NCI-H1092 (cell line): ENCODE measurements at places on chromosomes 7 and 10.

GRCh38 chr7:48094861-48095293, 5.8 kb downstream of the UPP1 start:
- DNase-seq: no peak

GRCh38 chr7:5396999-5397663, 26.5 kb downstream of the TNRC18 start:
- no peak for DNase-seq

DNA sequence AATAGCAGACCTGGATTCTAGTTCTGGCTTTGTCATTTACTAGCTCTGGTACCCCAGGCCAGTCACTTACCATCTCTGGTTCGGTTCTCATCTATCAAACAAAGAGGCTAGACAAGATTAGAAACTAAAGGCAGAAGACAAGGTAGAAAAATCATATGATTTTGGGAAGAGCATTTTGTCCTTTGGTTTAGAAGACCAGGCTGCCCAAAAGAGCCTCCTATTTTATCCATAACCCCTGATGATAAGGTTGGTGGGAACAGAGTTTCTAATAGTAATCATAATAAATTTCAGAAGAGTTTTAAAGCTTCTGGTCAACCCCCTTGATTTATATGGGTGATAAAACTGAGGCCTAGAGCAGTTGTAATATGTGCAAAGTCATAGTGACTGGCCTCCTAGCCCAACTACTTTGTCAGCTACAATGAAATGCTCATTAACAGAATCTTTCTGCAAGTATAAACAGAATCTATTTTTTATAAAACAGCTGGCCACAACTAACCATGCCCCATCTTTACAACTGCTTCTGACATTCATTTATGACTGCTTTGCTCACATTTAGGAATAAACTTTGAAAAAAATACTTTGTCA, 23.4 kb downstream of the COX15 start:
- DNase-seq: no peak

GRCh38 chr10:110378006-110378405, 73.3 kb upstream of the SMNDC1 start:
- DNase-seq: no peak

GRCh38 chr10:93568105-93568390, 1.6 kb downstream of the FFAR4 start:
- DNase-seq: no peak

DNA sequence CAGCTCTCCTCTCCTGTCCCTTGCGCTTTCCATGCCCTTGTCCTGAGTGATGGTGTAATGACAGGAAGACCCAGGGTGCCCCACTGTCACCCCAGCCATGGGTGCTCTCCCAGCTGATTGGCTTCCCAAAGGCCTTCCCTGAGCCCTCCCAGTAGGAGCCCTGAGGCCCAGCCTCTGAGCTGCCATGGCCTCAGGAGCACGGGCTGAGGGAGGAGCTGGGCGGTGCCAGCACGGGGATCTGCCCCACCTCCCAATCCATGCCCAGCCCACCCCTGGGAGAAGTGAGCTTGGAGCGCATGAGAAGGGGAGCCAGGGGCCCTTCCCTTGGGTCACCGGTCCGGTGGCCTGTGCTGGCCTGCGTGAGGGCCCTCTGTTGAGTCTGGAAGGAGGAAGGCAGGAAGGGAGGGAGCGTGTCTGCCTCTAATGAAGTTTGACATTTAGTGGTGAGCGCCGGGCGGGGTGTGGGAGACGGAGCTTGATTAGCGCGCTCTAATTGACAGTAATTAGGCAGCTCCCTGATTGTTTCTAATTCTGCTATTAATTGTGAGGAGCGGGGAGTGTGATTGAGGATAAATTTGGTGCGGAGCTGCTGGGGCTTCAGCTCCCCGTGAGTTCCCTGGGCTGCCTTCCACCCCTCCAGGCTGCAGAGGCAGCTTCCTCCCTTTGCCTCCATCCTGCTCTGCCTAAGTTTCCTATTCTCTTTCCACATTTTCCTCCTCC, 28.3 kb downstream of the GBX1 start:
- DNase-seq: no peak

GRCh38 chr10:17648243-17649035, 4.5 kb downstream of the STAM start:
- DNase-seq: no peak

DNA sequence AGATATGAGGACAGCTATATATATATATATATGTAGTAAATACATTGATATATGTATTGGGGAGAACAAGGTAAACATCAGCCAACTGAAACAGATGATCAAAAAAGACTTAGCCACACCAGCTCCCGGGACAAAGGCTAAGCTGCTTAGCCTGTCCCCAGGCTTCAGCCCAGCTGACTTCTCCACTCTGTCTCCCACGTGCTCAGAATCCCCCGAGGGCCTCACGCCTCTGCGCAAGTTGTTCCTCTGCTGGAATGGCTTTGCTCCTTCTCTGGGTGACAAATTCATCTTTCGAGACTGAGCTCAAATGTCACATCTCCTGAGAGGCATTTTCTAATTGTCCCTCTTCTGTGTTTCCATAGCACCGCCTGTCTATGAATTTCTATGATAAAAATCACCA, 8.6 kb upstream of the INSIG1 start:
- DNase-seq: no peak

GRCh38 chr7:22445853-22446252, 54.1 kb downstream of the STEAP1B start:
- no peak for DNase-seq

DNA sequence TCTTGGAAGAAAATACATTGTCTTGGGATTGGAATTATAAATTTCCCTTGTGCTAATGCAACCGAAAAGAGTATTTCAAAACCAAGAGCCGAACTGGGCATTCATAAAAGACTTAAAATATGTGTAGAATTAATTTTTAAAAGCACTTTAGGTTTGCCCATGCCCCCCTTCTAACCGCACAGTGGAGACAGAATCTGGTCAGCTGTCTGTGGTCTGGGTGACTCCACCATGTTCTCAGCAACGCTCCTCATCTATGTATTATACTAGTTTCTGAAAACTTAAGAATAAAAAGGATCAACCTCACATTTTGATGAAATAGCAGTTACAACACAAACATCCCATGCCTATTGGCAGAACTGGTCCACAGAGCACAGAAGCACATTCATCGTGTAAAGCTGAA, 192.6 kb upstream of the C7orf33 start:
- DNase-seq: no peak

DNA sequence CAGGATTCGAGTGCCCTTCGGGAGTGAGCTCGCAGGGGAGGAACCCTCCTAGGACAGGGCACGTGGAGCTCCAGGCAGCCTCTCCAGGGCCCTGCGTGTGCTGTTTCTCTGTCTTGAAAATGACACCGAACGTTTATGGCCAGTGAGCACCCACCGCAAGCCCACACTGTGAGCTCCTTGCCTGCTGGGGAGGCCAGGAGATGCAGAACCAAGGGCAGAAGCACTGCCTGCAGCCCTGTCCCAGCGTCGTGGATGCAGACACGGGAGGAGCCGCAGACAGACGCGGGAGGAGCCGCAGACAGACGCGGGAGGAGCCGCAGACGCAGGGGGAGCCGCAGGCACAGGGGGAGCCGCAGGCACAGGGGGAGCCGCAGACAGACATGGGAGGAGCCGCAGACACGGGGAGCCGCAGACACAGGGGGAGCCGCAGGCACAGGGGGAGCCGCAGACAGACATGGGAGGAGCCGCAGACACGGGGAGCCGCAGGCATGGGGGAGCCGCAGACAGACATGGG, 314.4 kb downstream of the PTPRN2 start:
- no peak for DNase-seq

DNA sequence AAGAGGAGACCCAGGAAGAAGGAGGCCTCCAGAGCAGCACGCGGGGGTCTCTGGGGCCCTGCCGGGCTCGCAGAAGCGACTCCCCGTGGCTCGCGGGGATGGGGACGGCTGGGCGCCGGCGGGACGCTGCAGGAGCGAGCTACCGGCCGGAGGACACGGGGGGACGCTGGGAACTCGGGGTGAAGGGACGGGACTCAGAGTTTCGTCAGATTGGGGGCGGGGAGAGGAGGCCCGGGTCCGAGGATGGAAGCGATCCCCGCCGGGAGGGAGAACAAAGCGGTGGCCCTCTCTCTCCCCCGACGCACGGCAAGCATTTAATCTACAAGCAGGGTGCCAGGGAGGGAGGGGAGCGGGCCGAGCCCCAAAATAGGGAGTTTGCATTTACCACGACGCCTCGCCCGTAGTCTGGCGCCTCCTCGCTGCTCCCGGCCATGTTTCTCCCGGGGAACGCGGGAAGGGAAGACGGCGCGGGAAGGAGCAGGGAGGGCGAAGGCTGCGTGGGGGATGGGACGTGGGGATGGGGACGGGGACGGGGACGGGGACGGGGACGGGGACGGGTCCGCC, at the start of gene PRTFDC1:
Gene PRTFDC1, minus strand, starts transcription at position 464 of the 564 bp plus-strand sequence. Its CDS starts 31 bp downstream, at position 433.
- DNase-seq: peak; percentile 10

- DNase-seq: no peak
These were observed 77.0 kb downstream of the CCDC71L start for GRCh38 chr7:106583706-106584690.

GRCh38 chr7:70436790-70437350, 695.1 kb upstream of the GALNT17 start:
- no peak for DNase-seq

GRCh38 chr7:1940863-1941262, 270.8 kb downstream of the ELFN1 start:
- DNase-seq: no peak

DNA sequence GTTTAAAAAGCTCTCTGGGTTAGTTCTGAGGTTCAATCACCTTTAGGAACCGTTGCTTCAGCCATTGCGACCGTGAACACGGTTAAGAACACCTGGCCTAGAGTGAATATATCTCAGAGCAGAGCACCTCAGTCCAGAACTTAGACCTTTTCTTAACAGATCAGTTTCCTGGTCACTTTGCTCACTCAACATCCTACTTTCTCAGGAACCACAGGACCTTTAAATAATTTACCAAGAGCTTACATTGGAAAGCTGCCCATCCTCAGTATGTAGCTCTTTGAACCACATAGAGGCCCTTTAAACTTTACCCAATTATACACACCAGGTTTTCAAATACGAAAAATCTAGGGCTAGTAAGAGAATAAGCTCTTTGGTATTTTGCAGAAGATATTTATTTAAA, 153.2 kb downstream of the NRBF2 start:
- no peak for DNase-seq

- DNase-seq: no peak
These were observed 213.1 kb downstream of the CHRM2 start for GRCh38 chr7:137081321-137082093.

DNA sequence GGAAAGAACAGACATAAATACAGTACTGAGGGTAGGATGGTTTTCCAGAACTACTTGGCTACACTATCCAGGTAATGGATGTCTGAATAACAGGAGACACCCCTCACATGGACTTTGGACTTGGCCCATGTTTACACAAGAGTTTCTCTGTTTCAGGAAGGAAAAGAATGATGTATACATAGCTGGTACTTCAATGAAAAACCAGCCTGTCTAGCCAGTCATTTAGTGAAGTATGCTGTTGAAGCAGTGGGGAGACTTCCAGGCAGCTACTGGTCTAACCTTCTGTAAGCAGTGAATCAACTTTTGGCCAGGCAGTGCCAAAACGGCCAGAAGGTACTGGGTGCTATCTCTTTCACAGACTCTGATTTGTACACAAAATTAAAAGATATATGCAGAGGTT, 135.0 kb downstream of the MBL2 start:
- DNase-seq: no peak

DNA sequence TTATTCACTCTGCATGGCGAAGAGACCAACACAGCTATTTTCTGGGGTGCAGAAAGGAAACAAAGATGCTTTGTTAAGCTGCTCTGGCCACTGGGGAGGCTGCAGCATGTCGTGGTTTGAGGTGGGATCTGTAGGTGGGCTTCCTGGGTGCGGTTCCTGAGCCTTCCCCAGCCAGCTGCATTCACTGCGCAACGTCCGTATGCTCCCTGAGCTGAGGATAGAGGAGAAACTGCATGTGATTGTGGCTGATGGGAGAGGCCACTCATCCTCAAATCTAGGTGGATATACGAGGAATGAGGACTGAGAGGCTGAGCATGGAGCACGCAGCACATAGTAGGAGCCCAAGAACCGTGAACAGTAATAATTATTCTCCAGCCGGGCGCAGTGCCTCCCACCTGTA, 9.9 kb upstream of the DNAAF5 start:
- DNase-seq: no peak

DNA sequence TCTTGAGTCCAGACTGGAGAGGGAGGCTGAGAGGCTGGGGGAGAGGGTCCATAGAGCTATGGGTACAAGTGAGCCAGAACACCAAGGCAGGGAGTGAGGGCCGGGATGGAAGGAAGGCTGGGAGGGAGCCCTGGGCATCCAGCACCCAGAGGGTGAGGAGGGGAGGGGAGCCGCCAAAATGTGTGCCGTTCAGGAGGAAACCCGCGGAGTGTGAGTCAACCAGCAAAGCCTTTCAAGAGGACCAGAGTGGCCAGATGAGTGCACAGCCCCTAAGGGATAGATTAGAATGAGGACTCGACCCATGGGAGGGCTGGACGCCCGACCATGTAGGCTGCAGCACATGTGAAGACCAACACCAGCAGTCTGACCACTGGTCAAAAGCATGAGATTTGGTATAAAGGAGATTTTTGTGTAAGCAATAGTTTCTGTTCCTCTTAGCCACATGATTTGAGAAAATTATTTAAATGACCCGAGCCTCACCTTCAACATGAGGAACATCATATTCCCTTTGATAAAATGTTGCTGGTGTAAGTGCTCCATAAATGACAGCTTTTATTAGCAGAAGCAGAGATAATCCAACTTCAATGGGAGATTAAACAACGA, 179.7 kb upstream of the GRB10 start:
- DNase-seq: no peak

DNA sequence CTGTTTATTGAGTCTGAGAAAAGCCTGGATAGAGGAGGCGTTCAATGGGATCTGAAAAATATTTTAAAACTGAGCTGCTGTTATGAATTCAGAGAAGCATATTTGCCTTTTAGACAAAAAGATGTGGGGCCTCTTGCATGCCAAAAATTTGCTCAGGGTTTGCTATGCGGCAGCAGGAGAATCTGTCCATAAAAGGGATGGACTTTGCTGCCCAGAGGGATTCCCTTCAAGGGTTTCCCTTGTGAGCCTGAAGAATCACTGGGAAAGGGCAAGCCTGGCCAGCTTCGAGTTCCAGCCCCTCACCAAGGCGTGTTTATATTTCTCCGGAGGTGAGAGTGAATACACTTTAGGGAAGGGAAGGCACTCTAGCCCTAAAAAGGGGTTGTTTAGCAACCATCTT, 55.5 kb upstream of the CALD1 start:
- no peak for DNase-seq

DNA sequence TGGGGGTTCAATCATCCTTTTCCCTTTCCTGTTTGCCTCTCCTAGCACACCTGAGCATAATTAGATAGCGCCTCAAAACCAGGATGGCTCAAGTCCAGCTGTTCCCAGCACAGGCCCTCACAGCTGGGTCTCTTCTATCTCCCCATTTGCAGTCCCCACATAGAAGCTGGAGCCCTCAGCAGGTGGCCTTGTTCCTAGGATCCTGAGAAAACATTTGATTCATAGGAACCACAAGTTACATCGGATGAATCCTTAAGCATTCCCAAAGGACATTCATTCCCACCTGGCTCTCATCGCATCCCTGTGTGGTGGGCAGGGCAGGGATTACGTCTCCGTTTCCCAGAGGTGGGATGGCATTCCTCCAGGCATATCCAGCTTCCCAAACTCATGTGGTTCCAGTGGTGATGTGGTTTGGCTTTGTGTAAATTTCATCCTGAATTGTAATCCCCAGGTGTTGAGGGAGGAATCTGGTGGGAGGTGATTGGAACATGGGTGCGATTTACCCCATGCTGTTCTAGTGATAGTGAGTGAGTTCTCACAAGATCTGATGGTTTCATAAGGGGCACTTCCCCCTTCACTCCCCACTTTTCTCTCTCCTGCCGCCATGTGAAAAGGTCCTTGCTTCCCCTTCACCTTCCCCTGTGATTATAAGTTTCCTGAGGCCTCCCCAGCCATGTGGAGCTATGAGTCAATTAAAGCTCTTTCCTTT, 49.8 kb upstream of the LEP start:
- no peak for DNase-seq
